Fibroblast of lung (primary cell): ENCODE measurements at places on chromosomes 6 and 20.

DNA sequence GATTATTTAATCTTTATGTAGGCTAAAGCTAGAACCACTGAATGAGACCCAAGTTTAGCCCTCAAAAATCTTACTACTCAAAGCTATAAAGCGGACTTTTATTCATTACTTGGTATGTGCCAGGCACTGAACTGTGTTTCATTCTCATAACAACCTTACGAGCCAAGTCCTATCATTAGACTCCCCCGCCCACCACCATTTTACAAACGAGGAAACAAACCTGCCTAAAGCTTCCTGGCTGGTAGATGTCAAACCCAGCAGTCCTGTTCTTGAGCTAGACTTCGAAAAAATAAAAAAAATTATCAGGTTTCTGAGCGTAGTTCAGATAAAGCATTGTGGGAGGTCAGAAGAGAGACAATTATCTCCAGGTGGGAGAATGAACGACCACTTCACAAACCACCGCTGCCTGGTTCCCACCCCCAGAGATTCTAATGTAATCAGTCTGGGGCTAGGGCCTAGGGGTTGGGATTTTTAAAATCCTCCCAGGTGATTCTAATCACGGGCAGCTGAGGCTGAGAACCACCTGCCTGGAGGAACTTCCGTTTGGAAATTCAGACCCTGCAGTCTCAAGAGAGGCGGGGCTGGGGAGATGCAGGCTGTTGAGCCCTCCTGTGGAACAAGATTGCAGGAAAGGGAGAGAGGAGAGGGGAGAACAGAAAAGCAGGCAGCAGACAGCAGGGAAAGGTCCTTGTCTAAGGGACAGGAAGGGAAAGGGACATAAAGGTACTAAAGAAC lies 8.6 kb downstream of the ADTRP start:
- DNase-seq, result peak; percentile 46

DNA sequence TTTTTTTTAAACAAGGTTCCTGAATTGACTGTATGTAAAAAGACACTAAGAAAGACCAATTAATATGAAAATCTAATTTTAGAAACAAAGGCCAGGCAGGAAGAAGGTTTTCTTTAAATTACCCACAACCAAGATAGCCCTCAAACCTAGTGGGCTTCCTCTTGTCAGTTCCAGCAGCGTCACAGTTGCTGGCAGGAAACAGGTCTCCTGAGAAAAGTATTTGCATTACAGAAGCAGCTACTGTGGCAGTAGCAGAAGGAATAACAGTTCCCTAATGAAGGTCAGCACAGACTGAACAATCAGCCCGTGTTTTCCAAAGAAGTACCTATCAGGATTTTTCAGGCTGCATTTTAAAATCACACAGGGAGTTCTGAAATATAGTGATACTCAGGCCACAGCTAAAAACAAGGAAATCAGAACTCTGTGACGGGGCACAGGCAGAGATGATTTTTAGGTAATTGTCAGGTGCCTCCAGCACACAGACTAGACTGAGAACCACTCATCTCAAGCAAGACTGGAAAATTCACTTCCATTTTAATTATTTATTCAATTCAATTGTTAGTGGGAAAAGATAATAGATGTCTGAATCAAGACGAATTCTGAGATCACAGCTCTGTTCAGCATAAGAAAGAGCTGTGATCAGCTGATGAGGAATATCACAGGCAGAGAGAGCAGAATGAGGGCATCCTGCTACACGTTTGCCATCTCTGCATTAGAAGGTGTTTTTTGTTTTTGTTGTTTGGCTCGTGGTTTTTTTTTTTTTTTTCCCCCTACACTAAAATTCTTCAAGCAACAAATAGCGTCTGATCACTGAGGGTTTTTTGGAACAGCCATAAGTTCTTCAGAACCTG lies 230.5 kb upstream of the KHDRBS2 start:
- DNase-seq, result no peak

- DNase-seq, result no peak
These were observed 28.4 kb upstream of the FRMD1 start for GRCh38 chr6:168107191-168107983.

DNA sequence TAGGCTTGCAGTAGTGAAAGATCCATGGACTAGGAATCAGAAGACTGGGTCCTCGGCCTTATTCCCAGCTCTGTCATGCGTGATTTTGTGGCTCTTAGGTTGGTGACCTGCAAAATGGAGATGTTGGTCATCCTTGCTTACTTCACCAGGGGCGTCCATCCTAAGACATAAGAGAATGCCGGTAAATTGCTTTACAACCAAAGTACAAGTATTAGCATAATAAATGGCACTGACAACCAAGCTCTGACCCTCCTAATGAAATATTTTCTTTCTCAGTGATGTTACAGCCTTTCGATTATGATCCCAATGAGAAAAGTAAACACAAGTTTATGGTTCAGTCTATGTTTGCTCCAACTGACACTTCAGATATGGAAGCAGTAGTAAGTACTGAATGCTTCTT lies 45.3 kb downstream of the VAPB start:
- DNase-seq, result no peak

DNA sequence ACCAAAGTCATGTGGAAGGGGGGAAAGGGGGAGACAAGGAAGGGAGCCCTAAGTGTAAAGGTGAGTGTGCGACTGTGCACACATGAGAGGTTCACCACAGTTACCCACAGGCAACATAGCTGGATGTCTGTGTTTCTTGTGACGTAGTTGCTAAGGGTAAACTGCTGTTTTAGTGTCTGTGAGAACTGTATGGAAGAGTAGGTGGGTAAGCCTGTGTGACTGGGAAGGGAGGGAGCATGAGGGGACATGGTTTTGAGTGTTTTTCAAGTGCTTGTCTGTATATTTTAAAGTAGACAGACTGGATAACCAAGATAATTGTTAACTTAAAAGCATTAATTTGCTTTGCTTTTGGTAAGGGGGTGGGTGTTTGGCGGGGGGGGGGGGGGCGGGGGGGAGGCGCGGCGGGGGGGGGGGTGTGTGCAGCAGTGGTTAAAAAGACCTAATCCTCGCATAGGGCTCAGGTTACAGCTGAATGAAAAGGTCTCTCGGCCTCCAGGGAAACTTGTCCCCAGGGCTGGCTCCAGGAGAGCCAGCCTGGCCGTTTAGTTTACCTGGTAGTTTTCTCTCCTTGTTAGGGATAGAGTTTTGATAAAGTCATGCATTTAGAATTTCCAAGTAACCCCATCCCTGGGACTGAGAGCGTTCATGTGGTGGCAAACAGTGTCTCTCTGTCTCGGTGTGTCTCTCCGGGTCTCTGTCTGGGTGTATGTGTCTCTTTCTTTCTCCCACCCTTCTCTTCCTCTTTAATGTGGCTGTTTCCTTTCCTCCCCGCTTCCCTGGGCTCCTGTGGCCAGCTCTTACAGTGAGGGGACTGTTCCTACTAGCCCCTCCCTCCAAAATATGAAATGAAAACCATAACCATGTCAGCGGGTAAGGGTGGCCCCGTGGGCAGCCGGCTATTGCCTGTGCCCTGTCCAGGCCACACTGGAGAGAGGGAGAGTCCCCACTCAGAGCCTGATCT lies 3.4 kb downstream of the SCUBE3 start:
- no peak for DNase-seq

- DNase-seq, result no peak
These were observed 202.6 kb downstream of the TMEM242 start for GRCh38 chr6:157120534-157121232.

GRCh38 chr6:37622646-37623071 lies 75.0 kb downstream of the MDGA1 start:
- peak; percentile 36 for DNase-seq

DNA sequence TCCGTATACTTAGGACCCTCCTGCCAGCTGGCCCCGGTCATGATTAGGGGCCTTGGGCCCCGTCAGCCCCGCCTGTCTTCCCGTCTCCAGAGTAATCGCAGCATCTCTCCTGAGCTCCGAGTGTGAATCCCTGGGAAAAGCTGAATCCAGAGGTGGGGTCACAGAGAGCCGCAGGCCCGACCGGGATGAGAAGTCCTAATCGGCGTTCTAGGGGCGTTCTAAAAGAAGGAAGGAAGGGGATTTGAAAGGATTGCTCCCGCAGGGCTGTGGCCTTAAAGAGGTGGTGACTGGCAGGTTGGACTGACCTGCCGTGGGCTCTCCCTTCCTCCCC lies 371 bp downstream of the HMGN4 start:
- no peak for DNase-seq

GRCh38 chr6:85113934-85114580 lies 335.8 kb upstream of the NT5E start:
- DNase-seq, result no peak

- no peak for DNase-seq
These were observed 96.6 kb downstream of the DLGAP4 start for GRCh38 chr20:36402708-36403107.

DNA sequence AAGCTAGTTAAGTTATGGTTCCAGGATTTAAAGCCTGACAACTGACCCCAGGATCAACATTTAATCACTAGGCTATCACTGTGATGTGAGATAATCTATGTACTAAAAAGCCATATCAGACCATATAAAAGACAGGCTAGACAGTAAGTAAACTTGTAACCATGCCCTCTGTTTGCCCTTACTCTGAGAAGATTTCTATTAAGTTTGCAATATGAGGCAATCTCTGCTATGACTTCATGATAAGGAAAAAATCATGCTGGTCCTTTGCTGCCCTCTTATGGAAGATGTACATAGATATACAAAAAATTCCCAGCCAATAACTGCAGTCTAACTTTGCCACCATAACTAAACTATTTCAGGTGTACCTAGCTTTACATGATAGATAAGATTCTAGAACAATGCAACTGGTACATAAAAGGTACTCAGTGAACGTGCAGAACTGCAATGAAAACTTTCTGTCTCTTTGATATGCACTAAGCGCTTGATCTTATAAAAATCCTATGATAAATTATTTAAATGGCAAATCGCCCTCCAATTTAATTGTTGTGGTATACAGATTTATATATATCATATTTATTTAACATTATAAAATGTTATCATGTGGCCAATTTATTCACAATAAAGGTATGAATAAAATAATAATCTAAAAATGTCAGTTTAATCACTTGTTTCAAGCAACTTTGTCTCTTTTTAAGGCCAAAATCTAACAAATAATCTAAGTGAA lies 70.5 kb downstream of the FAM217A start:
- DNase-seq, result peak; percentile 94

DNA sequence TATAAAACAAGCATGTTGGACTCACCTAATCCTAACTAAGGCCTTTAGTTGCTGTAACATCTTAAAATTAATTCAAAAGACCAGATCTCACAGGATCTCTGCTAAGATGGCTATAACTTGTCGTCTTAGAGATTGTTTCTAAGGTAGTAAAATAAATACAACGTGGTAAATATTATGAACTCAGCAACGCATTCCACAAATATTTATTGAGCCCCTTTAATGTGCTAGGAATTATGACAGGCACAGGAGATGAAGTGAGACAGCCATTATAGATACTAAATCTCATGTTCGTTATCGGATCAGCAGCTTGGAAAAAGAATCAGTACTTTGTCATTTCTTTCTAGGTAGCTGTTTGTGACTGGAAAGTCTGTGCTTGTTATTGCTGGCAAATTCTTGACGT lies 20.9 kb upstream of the MCM3 start:
- DNase-seq, result no peak

GRCh38 chr6:170026751-170027646 lies 263.9 kb downstream of the DLL1 start:
- peak; percentile 57 for DNase-seq
